ENCODE measurements at places on chromosomes 5 and 9. TPM values are rescaled to one million over a fixed set of nuclear protein-coding genes. Genes with fewer than 3 reads are reported as not detected.

SHISAL2B gene
- 0.56 TPM for polyA plus RNA-seq

ZBED3 gene
- polyA plus RNA-seq, result 29.8 TPM

GKAP1 gene
- 5.0 TPM for polyA plus RNA-seq

KIF4B gene
- polyA plus RNA-seq, result 0.05 TPM

FGFR4 gene
- 75.6 TPM for polyA plus RNA-seq

HACD4 gene
- 1.3 TPM for polyA plus RNA-seq

LAMC3 gene
- 43.4 TPM for polyA plus RNA-seq

DNA sequence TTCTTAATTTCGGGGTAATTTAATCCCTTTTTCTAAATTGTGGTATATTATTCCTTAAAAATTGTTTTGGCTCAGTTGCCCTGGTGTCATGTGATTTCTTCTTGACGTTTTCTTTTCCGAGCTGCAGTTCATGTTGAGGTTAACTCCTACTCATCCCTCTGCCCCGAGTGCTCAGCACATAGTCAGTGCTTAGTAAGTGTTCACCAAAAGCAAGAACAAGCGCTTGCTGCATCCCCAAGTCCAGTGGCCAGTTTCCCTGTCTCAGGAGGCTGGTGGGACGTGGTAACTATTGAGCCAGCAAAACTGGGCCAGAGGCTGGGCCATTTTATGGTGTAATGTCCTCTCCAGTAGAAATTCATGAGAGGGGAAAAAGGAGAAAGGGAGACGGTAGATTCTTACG lies 23.3 kb downstream of the TRIO start:
- no peak overlapping the region for H3K27ac ChIP-seq
- no peak overlapping the region for H3K4me3 ChIP-seq
- no peaks in the 10 kb centered on the region for H3K27me3 ChIP-seq

DNA sequence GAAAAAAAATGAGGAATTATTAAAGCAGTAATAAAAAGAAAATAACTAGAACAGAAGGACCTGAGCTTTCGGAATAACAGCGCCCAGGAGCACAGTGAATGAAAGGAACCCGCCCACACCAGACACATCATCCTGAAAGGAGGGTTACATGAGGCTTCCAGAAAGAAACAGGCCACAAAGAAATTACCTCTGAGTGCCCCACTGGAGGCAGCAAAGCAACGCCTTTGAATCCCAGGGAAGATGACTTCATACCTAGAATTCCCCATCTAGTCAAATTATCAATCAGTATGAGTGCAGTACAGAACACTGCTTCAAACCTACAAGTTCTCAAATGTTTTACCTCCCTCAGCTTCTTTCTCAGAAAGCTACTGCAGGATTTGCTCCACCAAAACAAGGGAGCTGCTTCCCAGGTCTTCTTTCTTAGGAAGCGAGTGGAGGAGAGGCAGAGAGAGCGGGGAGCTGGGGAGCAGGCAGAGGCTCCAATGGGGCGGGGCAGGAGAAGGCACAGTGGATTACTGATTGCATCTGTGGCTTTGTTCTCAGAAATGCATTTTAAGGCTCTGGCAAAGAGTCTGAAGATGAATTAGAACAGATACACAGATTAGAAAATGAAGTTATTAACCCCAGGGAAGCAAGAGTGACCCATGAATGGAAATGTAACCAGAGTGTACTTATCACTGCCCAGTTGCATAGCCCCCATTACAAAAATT lies 87.1 kb downstream of the SEMA4D start:
- no peaks in the 10 kb centered on the region for H3K27me3 ChIP-seq
- no peak for DNase-seq
- H3K4me1 ChIP-seq, result no peaks in the 10 kb centered on the region
- no peak overlapping the region for H3K27ac ChIP-seq
- H3K4me3 ChIP-seq, result no peak overlapping the region

DNA sequence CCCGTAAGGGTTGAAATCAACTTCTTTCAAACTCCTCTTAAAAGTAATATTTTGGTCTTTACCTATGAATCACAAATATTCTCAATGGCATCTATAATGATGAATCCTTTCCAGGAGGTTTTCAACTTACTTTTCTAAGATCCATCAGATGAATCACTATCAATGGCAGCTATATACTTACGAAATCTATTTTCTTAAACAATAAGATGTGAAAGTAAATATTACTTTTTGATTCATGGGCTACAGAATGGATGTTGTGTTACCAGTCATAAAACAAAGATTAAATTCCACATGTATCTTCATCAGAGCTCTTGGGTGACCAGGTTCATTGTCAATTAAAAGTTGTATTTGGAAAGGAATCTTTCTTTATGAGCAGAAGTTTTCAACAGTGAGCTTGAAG lies 1877.7 kb upstream of the ACO1 start:
- no peaks in the 10 kb centered on the region for H3K36me3 ChIP-seq
- H3K4me3 ChIP-seq, result no peak overlapping the region
- H3K27ac ChIP-seq, result no peak overlapping the region

DNA sequence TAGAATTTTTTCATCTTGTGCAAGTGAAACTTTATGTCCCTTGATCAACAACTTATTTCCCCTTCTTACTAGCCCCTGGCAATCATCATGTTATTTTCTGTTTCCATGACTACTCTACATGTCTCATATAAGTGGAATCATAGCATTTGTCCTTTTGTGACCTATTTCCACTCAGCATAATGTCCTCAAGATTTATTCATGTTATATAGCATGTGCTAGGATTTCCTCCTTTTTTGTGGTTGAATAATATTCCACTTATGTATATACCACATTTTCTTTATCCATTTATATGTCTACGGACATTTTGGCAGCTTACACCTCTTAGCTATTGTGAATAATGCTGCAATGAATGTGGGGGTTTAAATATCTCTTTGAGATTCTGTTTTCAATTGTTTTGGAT lies 21.0 kb downstream of the FSD1L start:
- H3K4me3 ChIP-seq, result no peak overlapping the region
- no peak overlapping the region for H3K27ac ChIP-seq
- H3K27me3 ChIP-seq, result no peaks in the 10 kb centered on the region
- H3K36me3 ChIP-seq, result no peaks in the 10 kb centered on the region
- no peaks in the 10 kb centered on the region for H3K4me1 ChIP-seq

- no peaks in the 10 kb centered on the region for H3K36me3 ChIP-seq
- no peaks in the 10 kb centered on the region for H3K4me1 ChIP-seq
- DNase-seq, result no peak
- no peaks in the 10 kb centered on the region for H3K27me3 ChIP-seq
- H3K4me3 ChIP-seq, result no peak overlapping the region
Observed at GRCh38 chr9:105735366-105735765, 41.0 kb downstream of the TMEM38B start.

DNA sequence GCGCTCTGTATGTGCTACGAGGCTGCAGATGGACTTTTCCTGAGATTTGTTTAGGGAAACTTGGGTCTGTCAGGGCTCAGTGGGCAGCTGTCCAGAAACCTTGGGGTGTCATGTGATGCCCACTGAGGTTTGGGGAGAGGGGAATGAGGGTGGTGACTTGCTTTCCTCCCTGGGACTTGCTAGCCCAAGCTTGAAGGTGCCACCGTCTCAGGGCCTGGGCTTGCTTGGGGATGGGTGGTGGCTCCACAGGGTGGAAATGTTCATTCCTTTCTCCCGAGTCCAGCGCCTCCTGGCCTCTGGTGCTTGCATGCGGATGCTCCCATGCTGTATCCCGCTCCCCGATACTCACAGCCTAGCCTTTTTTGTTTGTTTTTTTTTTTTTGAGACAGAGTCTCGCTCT lies 33.3 kb downstream of the ZNF618 start:
- no peaks in the 10 kb centered on the region for H3K4me1 ChIP-seq
- H3K36me3 ChIP-seq, result no peaks in the 10 kb centered on the region
- no peak for DNase-seq
- no peaks in the 10 kb centered on the region for H3K27me3 ChIP-seq
- H3K4me3 ChIP-seq, result no peak overlapping the region

DNA sequence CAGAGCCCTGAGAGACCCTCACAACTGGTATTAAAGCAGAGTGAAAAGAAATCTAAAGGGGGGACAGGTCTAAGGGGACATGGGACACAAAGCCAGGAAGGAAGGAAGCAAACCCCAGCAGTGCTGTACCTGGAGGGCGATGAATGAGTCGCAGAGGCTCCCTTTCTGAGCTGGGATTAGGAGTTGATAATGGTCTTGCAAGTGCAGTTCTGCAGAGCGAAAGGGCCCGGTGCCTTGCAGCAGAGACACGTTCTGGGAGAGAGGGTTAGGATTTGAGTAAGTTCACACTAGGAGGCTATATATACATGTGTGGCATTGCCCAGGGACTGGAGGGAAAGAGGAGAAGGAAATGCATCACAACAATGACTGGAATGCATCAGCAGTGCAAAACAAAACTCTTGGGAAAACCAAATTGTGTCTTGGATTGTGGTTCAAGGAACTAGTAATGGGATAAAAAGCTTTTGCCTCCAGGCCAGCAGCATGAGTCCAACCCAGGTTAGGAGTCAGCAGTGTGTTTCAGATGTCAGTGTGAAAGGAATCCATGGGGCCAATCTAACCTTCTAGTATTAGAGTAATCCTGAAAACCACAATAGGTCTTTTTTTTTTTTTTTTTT lies 38.8 kb upstream of the LIFR start:
- H3K27me3 ChIP-seq, result no peaks in the 10 kb centered on the region
- no peak overlapping the region for H3K4me3 ChIP-seq
- no peak overlapping the region for H3K27ac ChIP-seq
- peaks cover 10% of the 10 kb centered on the region for H3K4me1 ChIP-seq
- H3K36me3 ChIP-seq, result no peaks in the 10 kb centered on the region
- no peak for DNase-seq

GRCh38 chr5:139681466-139681865 lies 33.3 kb downstream of the CXXC5 start:
- no peaks in the 10 kb centered on the region for H3K36me3 ChIP-seq
- no peak for DNase-seq
- no peak overlapping the region for H3K4me3 ChIP-seq

GRCh38 chr5:852431-853401 lies 1.9 kb upstream of the ZDHHC11 start:
- no peaks in the 10 kb centered on the region for H3K36me3 ChIP-seq
- DNase-seq, result no peak
- H3K4me3 ChIP-seq, result no peak overlapping the region
- no peak overlapping the region for H3K27ac ChIP-seq
- no peaks in the 10 kb centered on the region for H3K27me3 ChIP-seq

GRCh38 chr5:33688066-33688465 lies 203.7 kb downstream of the ADAMTS12 start:
- no peaks in the 10 kb centered on the region for H3K27me3 ChIP-seq
- H3K36me3 ChIP-seq, result no peaks in the 10 kb centered on the region
- no peak overlapping the region for H3K4me3 ChIP-seq

GRCh38 chr5:123950701-123951581 lies 439.0 kb downstream of the CSNK1G3 start:
- no peaks in the 10 kb centered on the region for H3K4me1 ChIP-seq
- no peak overlapping the region for H3K27ac ChIP-seq
- H3K4me3 ChIP-seq, result no peak overlapping the region
- H3K36me3 ChIP-seq, result no peaks in the 10 kb centered on the region
- DNase-seq, result no peak
- H3K27me3 ChIP-seq, result no peaks in the 10 kb centered on the region

DNA sequence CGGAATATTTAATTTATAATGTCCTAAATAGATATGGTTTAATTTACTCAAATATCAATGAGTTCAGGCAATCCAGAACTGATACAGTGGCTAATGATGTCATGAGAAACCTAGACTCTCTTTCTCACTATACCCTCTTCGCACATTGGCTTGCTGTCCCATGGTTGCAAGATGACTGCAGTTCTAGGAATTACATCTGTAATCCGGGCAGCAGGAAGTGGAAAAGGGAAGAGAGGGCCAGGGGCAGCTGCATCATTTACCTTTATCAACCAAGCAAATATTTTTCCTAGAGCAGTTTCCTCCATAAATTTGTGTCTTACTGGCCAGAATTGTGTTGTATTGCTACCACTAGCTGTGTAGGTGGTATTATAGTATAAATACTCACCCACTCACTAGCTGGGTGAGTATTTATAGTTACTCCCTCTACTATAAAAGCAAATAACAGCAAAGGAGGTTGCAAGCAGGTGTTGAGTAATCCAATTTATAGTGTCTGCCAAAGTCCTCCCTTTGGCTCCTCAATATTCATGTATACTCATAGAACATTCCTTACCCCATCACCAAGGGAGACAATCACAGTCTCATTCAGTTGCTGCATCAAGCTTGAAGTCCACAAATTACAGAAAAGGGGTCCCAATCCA lies 168.8 kb downstream of the DROSHA start:
- H3K4me3 ChIP-seq, result no peak overlapping the region
- H3K4me1 ChIP-seq, result no peaks in the 10 kb centered on the region
- no peaks in the 10 kb centered on the region for H3K36me3 ChIP-seq
- no peak for DNase-seq
- H3K27me3 ChIP-seq, result no peaks in the 10 kb centered on the region
- no peak overlapping the region for H3K27ac ChIP-seq

DNA sequence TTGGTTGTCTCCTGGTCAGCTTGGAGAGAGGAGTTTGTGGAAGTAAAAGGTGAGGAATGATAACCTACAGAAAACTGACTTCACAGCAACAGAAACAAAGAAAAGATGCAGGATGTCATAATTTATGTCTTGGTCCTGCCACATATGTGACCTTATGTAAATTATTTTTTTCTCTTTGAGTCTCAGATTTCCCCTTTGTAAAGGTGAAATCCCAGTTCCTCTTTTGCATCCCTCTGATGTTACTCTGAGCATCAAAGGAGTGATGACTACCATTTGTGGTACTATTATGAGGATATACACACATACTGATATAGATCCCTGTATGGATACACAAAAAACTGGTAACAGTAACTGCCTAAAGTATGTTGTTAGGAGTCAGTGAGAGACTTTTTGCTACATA lies 1.4 kb upstream of the THG1L start:
- no peaks in the 10 kb centered on the region for H3K4me1 ChIP-seq
- H3K4me3 ChIP-seq, result no peak overlapping the region
- H3K27me3 ChIP-seq, result no peaks in the 10 kb centered on the region
- DNase-seq, result no peak
- no peaks in the 10 kb centered on the region for H3K36me3 ChIP-seq
- no peak overlapping the region for H3K27ac ChIP-seq

GRCh38 chr9:18459962-18460584 lies 13.9 kb upstream of the ADAMTSL1 start:
- no peak overlapping the region for H3K4me3 ChIP-seq
- H3K27ac ChIP-seq, result peak overlapping the region; percentile 67
- peaks cover 5% of the 10 kb centered on the region for H3K4me1 ChIP-seq
- H3K36me3 ChIP-seq, result no peaks in the 10 kb centered on the region

DNA sequence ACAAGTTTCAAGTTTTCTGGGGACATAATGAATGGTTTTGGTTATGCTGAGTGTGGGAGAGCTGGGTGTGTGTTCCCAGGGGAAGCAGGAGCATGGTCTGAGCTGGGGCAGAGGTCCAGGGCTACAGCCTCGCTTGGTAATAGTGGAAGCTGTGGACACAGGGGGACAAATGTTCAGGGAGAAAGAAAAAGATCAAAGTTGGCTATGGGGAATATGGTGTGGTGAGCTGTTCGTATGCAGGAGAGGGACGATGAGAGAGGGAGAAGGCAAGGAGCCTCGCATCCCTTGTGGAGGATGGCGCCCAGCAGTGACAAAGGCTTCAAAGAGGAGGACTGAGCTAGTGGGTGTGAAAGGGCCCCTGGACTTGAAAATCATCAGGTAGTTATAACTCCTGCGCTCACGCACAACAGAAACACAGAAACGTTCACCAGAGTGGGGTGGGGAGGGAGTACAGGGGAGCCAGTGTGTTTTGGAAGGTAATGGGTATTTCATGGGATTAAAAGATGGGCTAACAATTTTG lies 77.2 kb downstream of the TENT4A start:
- H3K4me1 ChIP-seq, result no peaks in the 10 kb centered on the region
- H3K27me3 ChIP-seq, result no peaks in the 10 kb centered on the region
